Stimulated activated CD4-positive, alpha-beta T cell treated with anti-CD3 and anti-CD28 coated beads, Interleukin-4, amount 100 ng/mL, for 4 hours (primary cell): ENCODE measurements at places on chromosomes 13 and 19.
A peak's percentile ranks its signal among the peaks of the same experiment; 100 is the strongest.

- no peak for DNase-seq
Measured at GRCh38 chr13:111999352-111999751, 67.6 kb upstream of the SOX1 start.

DNA sequence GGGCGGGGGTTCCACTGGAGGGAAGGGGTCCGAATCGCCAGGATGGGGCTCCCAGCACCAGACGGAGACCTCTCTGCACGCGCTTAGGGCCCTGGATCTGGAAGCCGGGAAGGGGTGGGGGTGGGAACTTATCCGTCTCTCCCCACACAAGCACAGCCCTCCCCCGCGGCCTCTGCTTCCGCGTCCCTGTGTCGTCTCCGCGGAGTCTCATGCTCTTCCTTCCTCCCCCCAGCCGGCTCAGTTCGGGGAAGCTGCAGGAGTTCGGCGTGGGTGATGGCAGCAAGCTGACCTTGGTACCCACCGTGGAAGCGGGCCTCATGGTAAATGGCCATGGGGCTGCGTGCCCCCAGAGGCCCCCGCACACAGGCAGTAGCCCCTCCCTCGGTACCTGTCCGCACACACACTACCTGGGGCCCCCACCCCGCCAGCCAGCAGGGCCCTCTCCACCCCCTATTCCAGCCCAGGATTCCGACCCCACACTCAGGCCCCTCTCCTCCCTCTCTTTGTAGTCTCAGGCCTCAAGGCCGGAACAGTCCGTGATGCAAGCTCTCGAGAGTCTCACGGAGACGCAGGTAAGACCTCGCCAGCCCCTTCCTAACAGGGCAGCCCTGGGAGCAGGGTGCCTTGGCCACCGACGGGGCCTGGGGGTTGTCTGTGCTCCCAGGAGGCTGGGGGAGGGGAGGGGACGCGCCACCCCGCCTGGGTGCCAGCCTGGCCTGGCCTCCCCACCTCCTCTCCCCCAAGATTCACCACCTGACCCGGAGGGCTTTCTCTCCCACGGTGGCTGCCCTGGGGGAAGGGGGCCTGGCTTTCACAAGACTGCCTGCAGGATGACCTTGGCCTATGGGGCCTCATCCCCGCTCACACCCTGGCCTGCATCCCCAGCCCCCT lies 3.2 kb downstream of the MIDN start:
- DNase-seq, result peak; percentile 62

GRCh38 chr13:75687150-75687763 lies 51.1 kb downstream of the LMO7 start:
- DNase-seq, result no peak

GRCh38 chr13:78827471-78827870 lies 168.5 kb upstream of the OBI1 start:
- DNase-seq, result no peak

GRCh38 chr13:70896136-70896535 lies 787.9 kb upstream of the KLHL1 start:
- no peak for DNase-seq

DNA sequence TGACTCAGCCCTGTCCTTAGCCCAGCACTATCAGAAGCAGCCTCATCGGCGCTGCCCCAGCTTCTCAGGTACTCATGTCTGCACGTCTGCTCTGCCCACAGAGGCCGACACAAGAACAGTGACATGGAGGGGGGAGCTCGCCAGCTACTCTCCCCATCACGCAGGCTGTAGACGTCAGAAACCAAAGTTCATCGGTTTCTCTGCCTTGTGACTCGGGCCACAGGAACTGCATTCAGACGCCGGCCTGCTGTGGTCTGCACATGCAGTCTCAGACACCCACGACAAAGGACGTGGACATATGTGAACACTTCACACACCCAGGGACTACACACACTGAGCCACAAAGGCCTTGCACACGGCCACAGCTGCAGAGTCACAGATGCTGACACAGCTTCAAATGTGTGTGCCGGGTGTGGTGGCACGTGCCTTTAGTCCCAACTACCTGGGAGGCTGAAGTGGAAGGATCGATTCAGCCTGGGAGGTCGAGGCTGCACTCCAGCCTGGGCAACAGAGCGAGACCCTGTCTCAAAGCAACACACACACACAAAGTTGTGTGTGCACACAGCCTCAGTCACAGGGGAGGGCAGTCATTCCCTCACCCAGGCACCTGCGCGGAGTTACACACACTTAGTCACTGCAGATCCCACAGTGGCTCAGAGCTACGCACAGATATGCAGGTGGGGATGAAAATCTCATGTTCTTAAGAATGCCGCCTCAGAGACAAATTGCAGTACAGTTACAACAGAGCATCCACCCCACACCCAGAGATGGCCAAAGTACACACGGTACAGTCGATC lies 4.9 kb upstream of the ZFP36 start:
- DNase-seq, result peak; percentile 79

- no peak for DNase-seq
Measured at GRCh38 chr13:101529422-101529821, 76.9 kb downstream of the ITGBL1 start.

DNA sequence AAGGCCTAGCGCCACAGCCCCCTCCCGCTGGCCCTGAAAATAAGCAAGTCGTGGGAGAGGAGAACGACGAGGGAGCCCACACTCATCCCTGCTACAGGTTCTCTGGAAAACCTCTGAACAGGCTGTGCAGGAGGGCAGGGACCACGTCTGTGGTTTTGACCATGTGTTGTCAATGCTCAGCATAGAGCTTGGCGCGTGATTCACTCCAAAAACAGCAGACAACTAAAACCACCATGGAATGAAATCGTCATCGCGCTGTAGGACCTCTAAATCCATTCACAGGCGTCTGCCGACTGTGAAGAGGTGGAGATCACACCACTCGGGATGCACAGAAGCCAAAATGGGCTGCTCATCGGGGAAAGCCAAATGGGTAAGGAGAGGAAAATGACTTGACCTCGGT lies 121.3 kb downstream of the COL4A1 start:
- DNase-seq, result no peak

- DNase-seq, result no peak
Measured at GRCh38 chr13:48624858-48625257, 28.9 kb upstream of the CYSLTR2 start.
